CD4-positive, alpha-beta T cell treated with Interferon gamma for 1 hour (primary cell): ENCODE measurements at places on chromosomes 4 and X.

GRCh38 chr4:185108185-185108584 is 34.9 kb upstream of the SLC25A4 start:
- no peak for DNase-seq

- no peak for DNase-seq
These were observed 228.1 kb downstream of the THOC2 start for GRCh38 chrX:123504630-123505270.

DNA sequence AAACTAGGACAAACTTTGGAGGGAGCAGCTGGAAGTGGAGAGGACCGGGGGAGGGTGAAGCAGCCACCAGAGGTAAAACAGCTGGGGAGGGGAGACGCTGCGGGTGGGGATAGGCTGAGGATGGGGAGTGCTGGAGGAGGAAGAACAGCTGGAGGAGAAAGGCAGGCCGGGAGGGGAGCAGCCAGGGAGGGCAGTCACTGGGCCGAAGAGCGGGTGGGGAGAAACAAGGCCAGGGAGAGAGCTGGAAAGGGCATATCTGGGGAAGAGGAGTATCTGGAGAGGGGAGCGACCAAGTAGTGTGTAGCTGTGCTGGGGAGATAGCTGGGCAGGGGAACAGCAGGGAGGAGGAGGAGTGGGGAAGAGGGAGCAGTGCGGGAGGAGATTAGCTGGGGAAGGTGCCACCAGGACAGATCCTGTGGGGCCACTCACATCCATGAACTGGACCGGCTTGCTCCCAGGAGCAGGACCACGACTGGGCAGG is 2.7 kb downstream of the SLC38A5 start:
- DNase-seq: no peak

DNA sequence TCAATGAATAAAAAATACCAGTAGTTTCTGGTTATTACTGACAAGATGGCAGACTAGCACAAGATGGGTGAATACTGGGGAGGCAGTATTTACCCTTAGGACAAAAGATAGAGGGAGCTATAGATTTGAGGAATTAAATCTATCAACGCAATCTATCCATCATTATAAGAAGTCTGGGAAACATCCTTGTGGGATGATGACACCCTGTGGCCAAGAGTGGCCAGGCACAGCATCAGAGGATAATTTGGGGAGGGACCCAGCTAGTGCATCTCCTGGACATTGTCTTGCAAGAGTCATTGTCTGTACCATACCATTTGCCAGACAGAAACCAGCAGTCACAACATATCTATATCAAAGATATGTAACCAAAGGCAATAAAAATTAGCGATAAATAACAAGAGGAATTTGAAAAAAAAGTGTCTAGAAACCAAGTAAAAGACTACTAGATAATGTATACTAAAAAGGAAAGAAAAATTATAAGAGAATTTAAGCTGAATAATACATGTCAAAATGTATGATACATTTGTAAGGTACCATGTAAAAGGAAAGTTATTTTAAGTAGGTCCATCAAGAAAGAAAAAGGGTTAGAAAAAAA is 22.9 kb downstream of the KCTD8 start:
- no peak for DNase-seq

DNA sequence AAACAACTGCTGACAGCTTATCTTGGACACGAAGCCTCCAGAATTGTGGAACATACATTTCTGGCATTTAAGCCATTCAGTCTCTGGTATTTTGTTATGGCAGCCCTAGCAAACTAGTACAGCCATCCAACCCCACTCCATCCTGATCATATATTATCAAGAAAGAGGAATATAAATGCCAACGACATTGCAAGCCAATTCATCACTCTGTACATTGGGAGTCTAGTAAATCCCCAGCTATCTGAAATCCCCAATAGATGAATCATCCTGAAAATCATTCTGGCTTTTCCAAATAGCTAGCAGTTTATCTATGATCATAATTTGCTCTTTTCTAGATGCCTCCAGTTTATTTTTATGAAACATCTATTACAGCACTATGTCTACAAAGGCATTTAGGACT is 41.1 kb downstream of the FRMD7 start:
- no peak for DNase-seq

DNA sequence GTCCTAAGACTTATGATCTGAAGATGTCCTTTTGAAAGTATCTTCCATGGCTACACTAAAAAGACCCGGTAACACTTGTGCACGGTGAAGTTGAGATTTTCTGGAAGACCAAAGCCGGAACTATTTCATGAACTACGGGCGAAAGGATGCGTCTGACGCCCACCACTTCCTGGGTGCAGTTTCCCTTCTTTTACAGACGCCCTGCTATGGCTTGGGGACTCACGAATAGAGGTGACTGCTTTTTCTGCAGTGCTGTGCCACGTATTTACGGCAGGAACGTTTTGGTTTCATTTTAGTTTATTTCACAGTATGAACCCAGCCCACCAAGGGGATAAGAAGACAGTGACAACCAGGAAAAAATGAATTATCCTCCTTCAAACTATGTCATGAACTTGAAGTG is 180.4 kb downstream of the AFAP1 start:
- DNase-seq: peak; percentile 49

DNA sequence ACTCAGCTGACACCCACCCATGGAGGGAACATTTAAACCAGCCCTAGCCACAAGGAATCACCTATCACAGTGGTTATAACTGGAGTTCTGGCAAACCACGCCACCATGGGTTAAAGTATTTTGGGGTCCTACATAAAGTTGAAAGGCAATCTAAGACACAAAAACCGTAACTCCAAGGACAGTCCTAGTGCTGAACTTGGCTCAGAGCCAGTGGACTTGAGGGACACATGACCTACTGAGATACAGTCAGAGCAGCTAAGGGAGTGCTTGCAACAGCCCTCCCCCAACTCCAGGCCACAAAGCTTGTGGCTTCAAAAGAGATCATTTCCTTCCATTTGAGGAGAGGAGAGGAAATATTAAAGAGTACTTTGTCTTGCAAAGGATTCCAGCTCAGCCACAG is 300.5 kb downstream of the FGF13 start:
- DNase-seq: no peak
